ENCODE measurements at places on chromosomes 5 and 9.

GRCh38 chr5:14173377-14174229 lies 30.5 kb downstream of the TRIO start:
- DNase-seq, result no peak

DNA sequence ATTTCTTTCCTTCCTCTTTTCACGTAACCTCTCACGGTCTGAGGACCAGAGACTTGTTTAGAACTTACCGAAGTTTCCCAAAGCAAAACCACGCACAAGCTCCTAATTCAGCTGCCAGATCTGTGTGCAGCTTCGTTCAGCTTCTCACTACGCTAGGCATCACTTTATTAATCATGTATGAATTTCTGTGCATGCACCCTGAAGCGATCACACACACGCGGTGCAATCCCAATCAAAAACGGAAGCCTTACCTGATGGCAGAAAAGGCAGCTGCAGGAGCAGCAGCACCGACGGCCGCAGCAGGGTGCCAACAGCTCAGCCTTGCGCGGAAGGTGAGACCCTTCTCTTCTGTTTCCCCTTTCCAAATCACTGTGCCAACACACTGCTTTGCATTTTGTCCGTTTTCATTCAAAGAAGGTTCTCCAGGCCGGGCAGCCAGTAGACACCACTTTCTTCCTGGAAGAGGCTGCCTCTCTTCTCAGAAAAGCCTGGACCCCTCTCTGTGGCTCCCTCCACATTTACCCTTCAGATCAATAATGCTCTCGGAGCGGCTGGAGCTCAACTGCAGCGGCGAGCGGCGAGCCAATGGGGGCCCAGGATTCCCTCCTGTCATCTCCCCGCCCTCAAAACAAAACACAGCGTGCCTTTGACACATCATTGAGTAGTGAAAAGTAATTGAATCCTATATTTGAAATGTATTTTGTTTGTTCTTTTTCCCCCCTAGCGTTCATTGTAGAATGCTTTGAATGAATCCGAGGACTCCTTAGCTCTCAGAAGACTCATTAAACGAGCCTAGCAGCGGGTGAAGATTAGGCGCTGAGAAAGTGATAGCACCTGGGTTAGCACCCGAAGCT lies at the start of gene CDH12:
TSS of gene CDH12 (minus strand) at position 538 of the 854 bp plus-strand sequence.
- no peak for DNase-seq

- no peak for DNase-seq
Measured at GRCh38 chr5:32721626-32722025, 10.5 kb downstream of the NPR3 start.

GRCh38 chr9:112921549-112921948 lies 30.9 kb upstream of the SLC46A2 start:
- no peak for DNase-seq
